ENCODE measurements at places on chromosomes 13 and 19.

GRCh38 chr13:109656206-109656605, 130.2 kb downstream of the IRS2 start:
- no peak for DNase-seq

GRCh38 chr13:98925949-98926348, 51.9 kb downstream of the DOCK9 start:
- no peak for DNase-seq

- no peak for DNase-seq
Measured at GRCh38 chr19:5641171-5641570, 18.3 kb downstream of the SAFB start.

- no peak for DNase-seq
Measured at GRCh38 chr19:47096100-47096704, 17.4 kb downstream of the ZC3H4 start.

- DNase-seq: peak; percentile 91
Measured at GRCh38 chr19:51799034-51799773, 4.2 kb downstream of the FPR3 start.

- no peak for DNase-seq
Measured at GRCh38 chr13:101305981-101306411, 110.3 kb downstream of the NALCN start.

All from adipocyte (in vitro differentiated cells).